ENCODE measurements at places on chromosomes 4 and X.

DNA sequence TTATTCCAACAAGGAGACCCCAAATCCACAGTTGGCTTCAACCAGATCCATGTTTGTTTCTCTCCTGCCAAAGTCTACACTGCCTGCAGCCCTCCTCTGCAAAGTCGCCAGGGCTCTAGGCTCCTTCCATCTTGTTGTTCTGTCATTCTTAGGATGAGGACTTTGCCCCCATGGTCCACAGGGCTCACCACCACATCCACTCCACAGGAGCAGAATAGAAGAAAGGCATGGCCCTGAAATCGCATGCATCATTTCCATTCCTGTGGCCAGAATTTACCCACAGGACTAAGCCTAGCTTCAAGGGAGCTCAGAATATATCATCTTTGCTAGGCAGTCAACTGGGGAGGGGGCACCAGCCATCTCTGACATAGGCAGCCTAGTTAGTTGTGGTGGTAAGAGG, 254.7 kb downstream of the FBXW7 start:
- no peak for DNase-seq

DNA sequence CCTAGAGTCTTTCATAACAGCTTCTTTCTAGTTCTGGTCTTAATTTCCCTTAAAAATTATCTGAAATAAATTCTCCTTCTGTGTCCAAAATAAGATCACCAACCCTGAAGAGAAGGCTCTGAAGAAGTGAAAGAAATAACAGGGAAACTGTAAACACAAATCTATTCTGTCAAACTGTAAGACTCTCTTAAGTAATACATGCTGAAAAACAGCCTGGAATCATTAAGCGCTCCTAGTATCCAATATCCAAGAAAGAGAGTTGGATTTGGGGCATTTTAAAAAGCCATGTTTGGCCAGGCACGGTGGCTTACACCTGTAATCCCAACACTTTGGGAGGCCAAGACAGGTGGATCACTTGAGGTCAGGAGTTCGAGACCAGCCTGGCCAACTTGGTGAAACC, 53.3 kb downstream of the RELL1 start:
- DNase-seq, result no peak

- no peak for DNase-seq
Observed at GRCh38 chr4:125319311-125319710, 4.6 kb downstream of the FAT4 start.

GRCh38 chr4:156568484-156568883, 403.1 kb downstream of the PDGFC start:
- DNase-seq, result no peak

- no peak for DNase-seq
Observed at GRCh38 chr4:165740911-165741310, 132.1 kb upstream of the TLL1 start.

- DNase-seq, result no peak
Observed at GRCh38 chr4:12207396-12207795, 778.7 kb upstream of the HS3ST1 start.

GRCh38 chrX:9147726-9148125, 113.8 kb upstream of the FAM9B start:
- no peak for DNase-seq

DNA sequence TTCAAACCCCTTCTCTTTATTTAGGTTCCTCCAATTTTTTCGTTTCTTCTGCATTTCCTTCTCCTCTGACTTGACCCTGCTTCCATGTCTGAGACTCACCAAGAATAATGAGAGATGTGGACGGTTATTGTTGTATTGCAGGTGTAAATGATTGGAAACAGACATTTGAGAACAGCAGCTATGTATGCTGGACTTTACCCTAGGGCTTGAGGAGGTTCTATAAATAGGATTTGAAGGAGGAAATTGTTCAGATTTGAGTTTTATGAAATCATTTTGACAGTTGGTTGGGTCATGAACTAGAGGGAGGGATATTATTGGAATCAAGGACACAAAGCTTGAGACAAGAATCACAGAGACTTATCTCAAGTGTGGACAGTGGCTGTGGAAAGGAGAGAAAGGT, 614.6 kb upstream of the CPEB2 start:
- DNase-seq, result no peak

- DNase-seq, result no peak
Observed at GRCh38 chrX:120839491-120839890, 36.2 kb downstream of the CT47B1 start.

- DNase-seq, result no peak
Observed at GRCh38 chrX:129686422-129686948, 31.7 kb upstream of the APLN start.

- DNase-seq, result no peak
Observed at GRCh38 chr4:76752861-76753501, 145.0 kb downstream of the SOWAHB start.

- DNase-seq, result no peak
Observed at GRCh38 chr4:54976031-54976430, 149.4 kb downstream of the KDR start.

DNA sequence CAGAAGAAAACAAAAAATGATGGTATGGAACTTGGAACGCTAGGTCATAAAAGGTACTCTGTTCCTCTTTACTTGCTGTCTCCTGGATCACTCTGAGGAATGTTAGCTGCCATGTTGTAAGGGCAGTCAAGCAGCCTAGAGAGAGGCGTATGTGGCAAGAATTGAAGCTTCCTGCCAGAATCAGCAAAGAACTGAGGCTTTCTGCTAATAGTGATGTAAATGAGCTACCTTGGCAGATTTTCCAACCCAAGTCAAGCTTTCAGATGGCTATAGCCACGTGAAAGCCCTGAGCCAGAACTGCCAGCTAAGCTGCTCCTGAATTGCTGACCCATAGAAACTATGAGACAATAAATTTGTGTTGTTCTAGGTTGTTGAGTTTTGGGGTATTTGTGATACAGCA, 38.7 kb downstream of the AASDH start:
- DNase-seq, result no peak

- no peak for DNase-seq
Observed at GRCh38 chrX:110087485-110088356, 84.8 kb downstream of the TMEM164 start.

- no peak for DNase-seq
Observed at GRCh38 chr4:114076899-114077570, 97.6 kb upstream of the ARSJ start.
